ENCODE measurements at places on chromosomes 16 and 17.

- no peak for DNase-seq
Measured at GRCh38 chr17:62725791-62726249, 82.3 kb downstream of the MARCHF10 start.

DNA sequence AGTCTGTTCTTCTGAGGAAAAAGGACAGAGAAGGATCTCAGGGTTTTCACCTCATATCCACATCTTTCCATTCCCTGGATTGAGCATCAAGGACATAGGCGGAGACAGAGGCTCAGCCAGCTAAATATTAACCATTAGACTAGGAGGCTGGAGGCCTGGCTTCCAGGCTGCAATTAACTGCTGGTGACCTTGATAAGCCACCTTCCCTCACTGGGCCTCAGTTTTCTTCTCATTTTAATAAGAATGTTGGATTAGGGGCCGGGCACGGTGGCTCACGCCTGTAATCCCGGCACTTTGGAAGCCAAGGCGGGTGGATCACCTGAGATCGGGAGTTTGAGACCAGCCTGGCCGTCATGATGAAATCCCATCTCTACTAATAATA lies 25.6 kb upstream of the CNOT1 start:
- no peak for DNase-seq

- DNase-seq: no peak
Measured at GRCh38 chr16:80687606-80688005, 116.8 kb downstream of the CDYL2 start.

- DNase-seq: no peak
Measured at GRCh38 chr17:45794840-45795239, 10.7 kb downstream of the CRHR1 start.

All from Ammon's horn (tissue), 1 donor.